ENCODE measurements at places on chromosomes 2 and 18.

DNA sequence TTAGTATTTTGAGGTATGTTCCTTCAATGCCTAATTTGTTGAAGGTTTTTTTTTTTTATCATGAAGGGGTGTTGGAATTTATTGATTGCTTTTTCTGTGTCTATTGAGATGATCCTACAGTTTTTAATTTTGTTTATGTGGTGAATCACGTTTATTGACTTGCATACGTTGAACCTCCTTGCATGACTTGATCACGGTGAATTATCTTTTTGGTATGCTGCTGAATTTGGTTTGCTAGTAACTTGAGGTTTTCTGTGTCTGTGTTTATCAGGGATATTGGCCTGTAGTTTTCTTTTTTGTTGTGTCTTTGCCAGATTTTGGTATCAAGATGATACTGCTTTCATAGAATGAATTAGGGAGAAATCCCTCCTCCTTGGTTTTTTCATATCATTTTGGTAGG is 23.9 kb downstream of the CLIP4 start:
- no peak for DNase-seq

DNA sequence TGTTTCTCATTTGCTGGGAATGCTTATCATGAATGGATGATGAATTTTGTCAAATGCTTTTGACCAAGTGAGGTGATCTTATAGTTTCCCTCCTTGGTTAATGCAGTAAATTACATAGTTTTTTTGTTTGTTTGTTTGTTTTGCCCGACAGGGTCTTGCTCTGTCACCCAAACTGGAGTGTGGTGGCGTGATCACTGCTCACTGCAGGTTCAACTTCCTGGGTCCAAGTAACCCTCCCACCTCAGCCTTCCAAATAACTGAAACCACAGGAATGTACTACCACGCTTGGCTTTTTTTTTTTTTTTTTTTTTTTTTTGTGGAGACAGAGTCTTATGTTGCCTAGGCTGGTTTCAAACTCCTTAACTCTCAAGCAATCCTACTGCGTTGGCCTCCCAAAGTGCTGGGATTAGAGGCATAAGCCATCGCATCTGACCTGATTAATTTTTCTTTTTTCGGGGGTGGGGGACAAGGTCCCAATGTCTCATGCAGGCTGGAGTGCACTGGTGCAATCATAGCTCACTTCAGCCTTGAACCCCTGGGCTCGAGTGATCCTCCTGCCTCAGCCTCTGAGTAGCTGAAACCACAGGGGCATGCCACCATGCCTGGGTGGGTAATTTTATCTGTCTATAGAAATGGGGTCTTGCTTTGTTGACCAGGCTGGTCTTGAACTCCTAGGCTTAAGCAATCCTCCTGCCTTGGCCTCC is 48.6 kb downstream of the SMAD2 start:
- DNase-seq = no peak

GRCh38 chr2:109535217-109535946 is 78.4 kb downstream of the SEPTIN10 start:
- no peak for DNase-seq

DNA sequence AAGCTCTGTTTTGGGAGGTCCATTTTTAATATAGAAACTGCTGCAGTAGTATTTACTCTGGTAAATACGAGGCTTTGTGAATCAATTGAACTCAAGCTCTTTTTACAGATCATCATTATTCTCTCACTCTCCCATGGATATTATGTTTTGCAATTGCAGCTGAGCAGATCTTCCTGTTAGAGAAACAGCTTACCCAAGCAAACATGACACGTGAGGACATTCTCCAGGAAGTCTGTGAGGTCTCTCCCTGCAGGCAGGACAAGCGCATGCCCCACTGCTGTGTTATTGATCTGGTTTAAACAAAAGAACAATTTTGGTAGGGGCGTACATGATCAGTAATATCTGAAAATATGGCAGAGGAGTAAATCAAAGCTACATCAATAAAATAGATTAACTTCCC is 72.1 kb downstream of the COL6A3 start:
- DNase-seq = no peak

DNA sequence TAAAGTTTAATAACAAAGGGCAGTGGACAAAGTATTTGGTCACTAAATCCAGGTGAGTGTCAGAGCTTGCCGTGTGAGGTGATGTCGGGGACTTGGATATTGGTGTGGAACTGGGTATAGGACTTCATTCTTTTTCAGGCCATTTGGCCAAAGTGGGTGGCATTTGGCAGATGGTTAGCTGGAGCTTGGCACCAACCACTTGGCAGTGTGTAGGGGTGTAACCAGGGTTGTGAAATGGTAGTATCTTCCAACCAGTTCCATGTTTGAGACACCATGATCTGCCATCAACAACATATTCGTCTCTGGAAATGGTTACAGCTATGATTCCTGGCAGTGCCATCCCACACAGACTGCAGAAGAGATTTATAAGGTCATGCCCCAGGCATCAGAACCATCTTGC is 113.9 kb downstream of the CCDC85A start:
- no peak for DNase-seq

- no peak for DNase-seq
These were observed 1.6 kb upstream of the MTA3 start for GRCh38 chr2:42566837-42567321.

- no peak for DNase-seq
These were observed 114.7 kb downstream of the FAM210A start for GRCh38 chr18:13611601-13612195.

DNA sequence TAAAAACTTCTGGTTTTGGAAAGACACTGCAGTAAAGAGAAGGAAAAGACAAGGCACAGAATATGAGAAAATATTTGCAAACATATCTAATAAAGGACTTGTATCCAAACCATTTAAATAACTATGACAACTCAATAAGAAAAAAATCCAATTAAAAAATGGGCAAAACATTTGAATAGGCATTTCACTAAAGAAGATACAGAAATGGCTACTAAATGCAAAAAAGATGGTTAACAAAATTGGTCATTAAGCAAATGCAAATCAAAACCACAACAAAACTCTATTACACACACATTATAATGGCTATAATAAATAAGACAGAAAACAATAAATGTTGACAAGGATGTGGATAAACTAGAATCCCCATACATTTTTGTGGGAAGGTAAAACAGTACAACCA is 14.5 kb downstream of the MYOM1 start:
- no peak for DNase-seq

DNA sequence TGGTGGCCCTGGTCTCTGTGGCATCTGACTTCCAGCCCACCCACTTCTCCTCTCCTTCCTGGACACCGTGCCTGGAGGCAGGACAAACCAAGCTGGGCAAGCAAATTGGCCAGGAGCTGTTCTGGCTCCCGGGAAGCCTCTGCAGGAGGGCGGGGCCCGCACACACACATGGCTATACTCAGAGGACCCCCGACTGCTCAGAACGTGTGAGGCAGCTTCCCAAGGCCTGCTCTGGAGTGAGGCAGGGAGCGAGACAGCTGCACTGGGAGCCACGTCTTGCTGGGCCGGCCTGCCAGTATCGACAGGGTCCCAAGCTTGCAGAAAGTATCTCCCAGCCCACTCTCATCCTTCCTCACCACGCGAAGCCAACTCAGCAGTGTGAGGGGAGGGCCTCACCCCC is 257.3 kb downstream of the TWIST2 start:
- no peak for DNase-seq

- DNase-seq = no peak
These were observed 61.4 kb downstream of the CPS1 start for GRCh38 chr2:210617732-210618330.

DNA sequence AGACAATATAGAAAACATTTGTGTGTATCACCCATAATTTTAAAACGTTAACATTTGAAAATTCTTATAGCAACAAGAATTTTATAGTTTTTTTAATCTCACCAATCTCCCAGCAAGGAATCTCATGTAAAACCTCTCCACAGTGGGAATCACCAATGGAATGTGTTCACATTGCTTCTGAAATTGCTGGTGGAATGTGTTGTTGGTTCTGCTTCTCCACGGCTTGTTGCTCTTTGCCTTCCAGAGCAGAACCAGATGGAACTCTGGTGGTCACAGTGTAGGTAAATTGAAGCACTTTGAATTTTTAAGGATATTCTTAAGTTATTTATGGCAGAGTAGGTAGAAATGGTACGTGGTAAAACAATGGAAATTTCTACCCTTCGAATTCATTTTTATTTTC is 35.1 kb downstream of the DCAF17 start:
- DNase-seq = no peak

GRCh38 chr2:68252400-68253218 is at the start of gene PPP3R1:
PPP3R1 (minus strand) TSS chr2:68252532; CDS start chr2:68252127, 405 bp downstream.
- DNase-seq = peak; percentile 99

DNA sequence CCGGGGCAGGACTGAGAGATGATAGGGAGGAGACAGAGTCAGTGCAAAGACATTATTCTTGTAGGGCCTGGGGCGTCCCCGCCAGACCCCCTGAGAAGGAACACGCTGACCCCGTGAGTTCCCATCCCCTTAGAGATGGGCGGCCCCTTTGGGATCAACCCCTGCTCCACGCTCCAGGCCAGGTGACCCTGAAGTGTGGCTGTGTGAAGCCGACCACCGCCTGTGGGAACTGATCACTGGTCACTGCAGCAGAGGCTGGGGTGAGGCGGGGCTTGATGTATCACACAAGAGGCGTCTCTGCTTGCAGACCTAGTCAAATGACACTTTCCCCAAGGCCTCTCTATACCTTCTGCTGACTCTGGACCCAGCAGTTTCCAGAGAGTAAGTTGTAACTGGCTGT is 157.4 kb upstream of the TWIST2 start:
- DNase-seq = no peak

DNA sequence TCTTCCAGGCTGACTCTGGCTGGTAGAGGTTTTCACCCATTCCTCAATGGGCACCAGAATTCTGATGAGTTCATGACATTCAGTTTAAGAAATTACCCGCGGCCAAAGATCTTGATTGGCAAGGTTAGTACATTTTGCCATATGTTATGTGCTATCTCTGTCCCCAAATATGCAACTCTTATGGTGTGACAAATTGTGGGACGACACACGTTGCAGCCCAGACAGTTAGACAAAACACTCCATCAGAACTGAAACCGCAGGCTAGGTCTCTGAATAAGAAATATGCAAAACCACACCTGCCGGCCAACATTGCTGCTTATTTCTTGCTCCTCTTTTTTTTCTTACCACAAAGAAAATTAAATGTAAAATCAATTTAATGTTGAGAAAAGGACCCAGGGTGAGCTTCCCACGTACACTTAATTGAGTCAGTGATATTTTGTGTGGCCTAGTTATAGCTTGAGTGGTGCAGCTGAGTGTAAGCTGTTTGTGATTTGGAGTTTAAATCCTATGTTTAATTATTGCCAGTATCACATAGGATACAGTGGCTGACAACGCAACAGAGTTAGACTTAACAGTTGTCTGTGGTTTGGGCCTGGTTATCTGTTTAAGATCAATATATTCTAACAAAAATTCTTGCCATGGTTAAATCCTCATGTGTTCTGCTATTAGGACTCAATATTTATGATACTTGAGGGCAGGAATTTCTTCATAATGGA is 35.7 kb upstream of the LTBP1 start:
- no peak for DNase-seq

- no peak for DNase-seq
These were observed 267.6 kb downstream of the KCNE4 start for GRCh38 chr2:223319601-223320000.

GRCh38 chr2:133780099-133780996 is 212.1 kb upstream of the NCKAP5 start:
- peak; percentile 66 for DNase-seq

DNA sequence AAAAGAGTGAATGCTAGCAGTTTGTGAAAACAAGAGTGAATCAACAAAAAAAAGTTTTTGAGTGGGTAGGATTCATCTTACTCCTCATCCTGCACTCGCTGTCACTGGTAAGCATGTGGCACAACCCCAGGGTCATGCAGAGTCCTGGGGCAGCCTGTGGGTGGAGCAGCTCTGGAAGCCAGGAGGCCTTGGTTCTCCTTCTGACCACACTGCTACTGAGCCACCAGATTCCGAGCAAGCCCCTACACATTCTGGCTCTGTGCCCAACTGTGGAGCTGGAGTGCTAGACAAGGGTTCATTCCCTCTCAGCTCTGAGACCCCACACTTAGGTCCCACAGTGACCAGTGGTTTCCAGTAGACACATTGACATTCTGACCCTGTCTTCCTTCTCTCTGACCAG is 670.6 kb downstream of the BCL11A start:
- DNase-seq = no peak

GRCh38 chr2:38978296-38978903 is 88.7 kb downstream of the ARHGEF33 start:
- DNase-seq = no peak

DNA sequence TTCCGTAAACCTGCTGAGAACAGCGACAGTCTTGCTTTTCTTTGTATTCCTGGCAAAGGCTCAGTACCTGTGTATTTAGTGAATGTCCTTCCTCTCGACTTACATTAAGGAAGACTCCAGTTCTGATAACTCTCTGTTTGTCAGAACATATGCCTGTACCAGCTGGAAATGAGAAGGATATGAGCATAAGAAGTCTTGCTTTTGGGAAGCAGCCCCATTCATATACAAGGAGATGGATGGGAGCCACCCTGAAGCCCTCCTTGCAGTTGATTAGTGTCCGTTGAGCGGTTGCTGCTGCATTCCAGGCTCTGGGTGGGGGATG is 59.8 kb downstream of the SH3BP4 start:
- no peak for DNase-seq

- peak; percentile 78 for DNase-seq
These were observed 290.3 kb downstream of the TRIB2 start for GRCh38 chr2:13006829-13007717.

- no peak for DNase-seq
These were observed 694.1 kb downstream of the PLCL1 start for GRCh38 chr2:198498516-198498915.

- DNase-seq = no peak
These were observed 95.4 kb upstream of the FN1 start for GRCh38 chr2:215531284-215531683.

- DNase-seq = peak; percentile 54
These were observed at the start of gene PROKR1 for GRCh38 chr2:68643011-68643873. PROKR1 (plus strand) TSS chr2:68643579; CDS start chr2:68645822, 2,243 bp downstream.

GRCh38 chr2:64667535-64667934 is 13.8 kb upstream of the SERTAD2 start:
- DNase-seq = no peak

DNA sequence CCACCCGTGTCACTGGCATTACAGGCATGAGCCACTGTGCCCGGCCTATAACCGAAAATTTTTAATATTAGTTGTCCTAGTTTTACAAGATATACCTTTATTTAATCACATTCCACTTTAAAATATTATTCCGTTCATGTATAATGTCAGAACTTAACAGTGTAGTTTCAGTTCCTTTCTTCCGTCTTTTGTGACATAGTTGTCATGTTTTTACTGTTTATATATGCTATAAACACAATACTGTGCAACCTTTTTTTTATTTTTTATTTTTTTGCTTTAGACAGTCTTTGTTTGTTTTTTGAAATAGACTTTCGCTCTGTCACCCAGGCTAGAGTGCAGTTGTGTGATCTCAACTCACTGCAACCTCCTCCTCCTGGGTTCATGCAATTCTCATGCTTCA is 129.5 kb upstream of the TTC27 start:
- no peak for DNase-seq

Measured in erythroblast (primary cell).